Fibroblast of lung (primary cell): ENCODE measurements at places on chromosomes 16 and 17. TPM values are rescaled to one million over a fixed set of nuclear protein-coding genes. Genes with fewer than 3 reads are reported as not detected.
A peak's percentile ranks its signal among the peaks of the same experiment; 100 is the strongest.

The CX3CL1 gene
- under 0.01 TPM in 1 of 2 replicates, not detected in the other for total RNA-seq

The NT5M gene
- total RNA-seq: 1.0 and 1.2 TPM in 2 replicates

The PPP1R27 gene
- under 0.01 TPM in 1 of 2 replicates, not detected in the other for total RNA-seq

The ADAM11 gene
- total RNA-seq: 0.51 and 0.66 TPM in 2 replicates

The DHRS7B gene
- total RNA-seq: 7.7 and 15.5 TPM in 2 replicates

GRCh38 chr17:39139161-39139511 is 12.3 kb downstream of the PLXDC1 start:
- peak; percentile 81 for DNase-seq

- DNase-seq: no peak
These were observed 144.6 kb downstream of the FOXL1 start for GRCh38 chr16:86722970-86723369.
